Tongue (tissue), 3 donors: ENCODE measurements at places on chromosomes 1 and 21. TPM values are rescaled to one million over a fixed set of nuclear protein-coding genes. Genes with fewer than 3 reads are reported as not detected.

FALEC gene
- not detected for total RNA-seq

NGF gene
- 2.3 TPM for total RNA-seq

AMY2A gene
- not detected for total RNA-seq

TGFB2 gene
- 40.1 TPM for total RNA-seq

SYCP1 gene
- total RNA-seq, result not detected
